Colonic mucosa (tissue), 4 donors: ENCODE measurements at places on chromosomes 11 and 22. TPM values are rescaled to one million over a fixed set of nuclear protein-coding genes. Genes with fewer than 3 reads are reported as not detected.

The GPHA2 gene
- not detected for total RNA-seq

The SLC37A2 gene
- total RNA-seq: 5.1 TPM

The KRTAP5-1 gene
- total RNA-seq: not detected

The OR52H1 gene
- not detected for total RNA-seq

The SAAL1 gene
- 22.2 TPM for total RNA-seq

DNA sequence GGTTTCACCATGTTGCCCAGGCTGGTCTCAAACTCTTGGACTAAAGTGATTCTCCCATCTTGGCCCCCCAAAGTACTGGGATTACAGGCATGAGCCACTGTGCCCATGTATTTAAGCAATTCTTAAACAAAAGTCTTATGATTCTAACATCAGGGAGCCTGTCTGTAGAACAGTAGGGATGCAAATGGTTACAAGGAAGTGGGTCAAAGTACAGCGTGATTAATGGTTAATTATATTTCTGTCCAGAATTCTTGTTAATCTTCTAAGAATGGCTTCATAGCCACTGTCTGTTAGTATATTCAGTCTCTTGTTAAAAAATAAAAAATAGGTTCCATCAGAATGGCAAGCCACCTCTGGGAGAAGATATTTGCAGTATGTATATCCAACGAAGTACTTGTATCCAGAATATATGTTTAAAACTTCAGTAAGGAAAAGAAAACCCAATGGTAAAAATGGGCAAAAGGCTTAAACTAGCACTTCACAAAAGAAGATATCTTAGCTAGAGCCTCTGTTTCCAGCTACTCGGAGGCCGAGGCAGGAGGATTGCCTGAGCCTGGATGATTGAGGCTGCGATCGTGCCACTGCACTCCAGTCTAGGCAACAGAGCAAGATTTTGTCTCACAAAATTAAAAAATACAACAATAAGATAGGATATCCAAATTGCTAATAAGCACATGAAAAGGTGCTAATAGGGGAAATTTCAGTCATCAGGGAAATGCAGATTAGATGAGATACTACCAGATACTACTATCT lies 22.9 kb downstream of the ATG13 start:
- DNase-seq: no peak

GRCh38 chr11:12540913-12541582 lies 133.2 kb upstream of the TEAD1 start:
- DNase-seq: no peak

GRCh38 chr11:48063424-48063978 lies 83.1 kb downstream of the PTPRJ start:
- DNase-seq: no peak

The CPT1B gene
- total RNA-seq: 21.7 TPM

The MEI1 gene
- 1.8 TPM for total RNA-seq

The GUCY1A2 gene
- total RNA-seq: 0.77 TPM
